ENCODE measurements at places on chromosomes 7 and 10. TPM values are rescaled to one million over a fixed set of nuclear protein-coding genes. Genes with fewer than 3 reads are reported as not detected.

DNA sequence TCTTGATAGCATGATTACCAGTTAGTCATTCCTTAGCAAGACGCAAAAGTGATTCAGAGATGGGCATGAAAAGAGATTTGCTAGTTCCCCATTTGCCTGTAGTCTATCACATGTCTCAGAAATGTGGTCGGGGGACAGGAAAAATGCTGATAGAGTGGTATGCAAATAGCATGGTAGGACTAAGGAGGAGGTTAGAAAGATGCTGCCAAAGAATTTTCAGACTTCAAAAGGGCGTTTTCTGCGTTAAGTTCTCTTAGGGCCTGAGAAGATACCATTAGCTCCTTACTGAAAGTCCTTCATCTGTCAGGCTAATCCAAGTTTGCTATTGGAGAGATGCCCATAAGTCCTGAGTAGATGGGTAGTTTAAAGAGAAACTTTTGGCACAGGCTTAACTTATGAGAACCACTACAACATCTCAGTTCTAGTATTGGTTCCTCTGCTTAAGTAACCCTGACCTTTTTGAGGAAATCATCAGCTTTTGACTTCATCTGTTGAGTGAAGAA lies 2.7 kb downstream of the CALD1 start:
- no peak for DNase-seq

DNA sequence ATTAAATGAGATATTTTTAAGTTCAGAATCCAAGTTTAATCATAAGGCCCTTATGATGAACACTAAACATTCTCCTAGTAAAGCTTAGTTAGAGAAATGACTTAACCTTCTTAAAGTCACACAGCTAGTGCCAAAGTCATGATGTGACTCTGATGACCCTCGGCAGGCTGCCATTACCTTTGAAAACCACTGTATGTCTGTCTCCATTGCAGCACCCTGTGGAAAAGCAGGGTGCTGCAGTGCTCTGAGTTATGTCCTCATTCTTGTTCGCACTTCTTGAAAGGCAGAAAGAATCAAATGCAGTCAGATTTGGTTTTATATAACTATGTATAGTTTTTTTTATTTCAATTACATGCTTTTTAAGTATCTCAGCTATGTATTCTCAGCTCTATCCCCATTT lies 105.0 kb downstream of the PHTF2 start:
- DNase-seq: no peak

- DNase-seq: no peak
These were observed 287.5 kb upstream of the KLF14 start for GRCh38 chr7:131021460-131021859.

- no peak for DNase-seq
These were observed 20.2 kb upstream of the CPA5 start for GRCh38 chr7:130324306-130324943.

- peak; percentile 28 for DNase-seq
These were observed 98.0 kb downstream of the CTBP2 start for GRCh38 chr10:125062227-125062913.

DNA sequence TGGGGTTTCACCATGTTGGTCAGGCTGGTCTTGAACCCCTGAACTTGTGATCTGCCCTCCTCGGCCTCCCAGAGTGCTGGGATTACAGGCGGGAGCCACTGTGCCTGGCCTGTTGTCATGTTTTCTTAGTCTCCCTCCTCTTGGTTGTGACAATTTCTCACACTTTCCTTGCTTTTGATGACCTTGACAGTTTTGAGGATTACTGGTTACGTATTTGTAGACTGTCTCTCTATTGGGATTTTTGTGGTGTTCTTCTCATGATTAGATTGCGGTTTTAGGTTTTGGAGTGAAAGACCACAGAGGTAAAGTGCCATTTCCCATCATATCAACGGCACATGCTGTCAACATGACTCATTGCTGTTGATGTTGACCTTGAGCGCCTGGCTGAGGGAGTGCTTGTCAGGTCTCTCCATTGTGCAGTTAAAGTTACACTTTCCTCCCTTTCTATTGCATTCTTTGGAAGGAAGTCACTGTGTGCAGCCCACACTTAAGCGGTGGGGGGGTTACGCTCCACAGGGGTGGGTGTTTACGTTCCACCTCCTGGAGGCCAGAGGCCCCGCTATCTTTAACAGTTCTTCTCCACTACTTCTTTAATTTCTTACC lies 10.8 kb downstream of the NEURL1 start:
- no peak for DNase-seq

- peak; percentile 35 for DNase-seq
These were observed 10.4 kb upstream of the SMC3 start for GRCh38 chr10:110556969-110557601.

GRCh38 chr10:80197972-80198916 lies 7.1 kb downstream of the ANXA11 start:
- peak; percentile 64 for DNase-seq

DNA sequence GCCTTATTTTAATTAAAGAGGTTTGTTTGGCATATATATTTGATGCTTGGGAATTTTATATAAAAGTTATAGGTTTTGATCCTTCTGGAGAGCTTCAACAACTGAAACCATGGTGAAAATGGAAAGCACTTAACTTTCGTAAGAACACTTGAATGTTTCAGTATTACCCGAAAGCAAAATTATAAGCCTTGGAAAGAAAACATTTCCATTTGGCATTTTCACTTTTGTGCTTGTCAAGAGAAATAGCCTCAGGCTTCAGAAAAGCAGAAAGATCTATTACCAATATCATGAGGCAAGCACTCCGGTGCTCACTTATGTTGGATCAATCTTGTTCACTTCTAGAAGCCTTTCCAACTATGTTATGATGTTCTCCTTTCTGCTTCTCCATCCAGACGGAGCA lies 256.0 kb downstream of the TRIL start:
- DNase-seq: no peak

DNA sequence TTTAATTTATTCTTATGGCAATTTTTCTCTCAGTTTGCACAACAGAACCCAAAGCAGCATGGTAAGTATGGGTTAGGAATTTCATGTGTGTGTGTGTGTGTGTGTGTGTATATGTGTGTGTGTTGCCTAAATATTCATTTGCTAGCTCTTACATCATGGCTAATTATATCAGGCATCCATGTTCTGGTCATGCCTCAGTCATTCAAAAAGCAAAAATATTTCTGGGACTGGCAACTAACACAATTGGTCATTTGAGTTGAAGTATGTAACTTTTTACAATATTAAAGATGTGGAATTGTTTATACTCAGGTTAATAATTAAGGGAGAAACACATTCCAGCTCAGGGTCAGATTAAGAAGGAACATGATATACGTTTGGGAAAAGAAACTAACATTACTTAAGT lies 67.6 kb upstream of the PHYHIPL start:
- no peak for DNase-seq

DNA sequence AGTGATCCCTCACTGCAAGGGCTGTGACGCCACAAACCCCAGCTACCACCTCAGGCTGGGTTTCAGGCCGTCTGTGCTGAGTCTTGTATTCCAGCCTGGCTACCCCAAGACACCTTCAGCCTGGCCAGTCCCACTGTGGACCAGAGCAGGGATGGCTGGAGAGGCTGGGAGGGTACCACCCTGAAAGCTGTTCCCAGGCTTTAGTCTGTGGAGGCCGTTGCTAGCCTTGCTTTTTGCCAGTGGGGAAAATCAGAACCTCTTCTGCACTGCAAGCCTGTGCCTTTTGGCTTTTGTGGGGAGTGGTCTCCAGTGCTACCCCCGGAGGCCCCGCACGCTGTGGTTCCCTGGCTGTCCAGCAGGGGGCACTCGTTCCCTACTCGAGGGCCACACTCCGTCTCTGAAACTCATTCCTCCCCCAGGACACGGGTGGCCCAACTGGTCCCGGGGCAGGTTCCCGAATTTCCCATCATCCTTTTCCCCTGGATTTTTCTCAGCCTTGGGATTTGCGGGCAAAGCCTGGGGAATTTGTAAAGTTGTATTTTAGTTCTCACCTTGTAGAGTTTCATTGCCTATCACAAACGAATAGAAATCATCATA lies 128.4 kb upstream of the BTBD16 start:
- peak; percentile 82 for DNase-seq

DNA sequence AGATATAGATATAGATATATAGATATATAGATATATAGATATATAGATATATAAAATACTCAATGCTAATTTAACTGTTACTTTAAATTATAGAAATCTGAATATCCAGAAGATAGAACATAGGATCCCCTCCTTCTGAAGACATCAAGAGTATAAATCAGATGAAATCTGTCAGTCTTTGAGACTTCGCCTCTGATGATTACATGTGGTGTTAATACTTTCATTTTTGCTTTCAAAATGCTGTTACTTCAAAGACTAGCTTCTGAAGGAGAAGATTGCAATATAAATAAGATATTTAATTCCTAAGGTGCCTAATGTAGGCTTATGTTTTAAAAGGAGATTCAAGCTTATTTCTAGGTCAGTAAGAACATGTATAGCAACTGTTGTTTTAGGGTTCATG lies 180.4 kb downstream of the TSPAN12 start:
- no peak for DNase-seq

GRCh38 chr7:23709081-23709750 lies 803 bp upstream of the STK31 start:
- DNase-seq: no peak

DNA sequence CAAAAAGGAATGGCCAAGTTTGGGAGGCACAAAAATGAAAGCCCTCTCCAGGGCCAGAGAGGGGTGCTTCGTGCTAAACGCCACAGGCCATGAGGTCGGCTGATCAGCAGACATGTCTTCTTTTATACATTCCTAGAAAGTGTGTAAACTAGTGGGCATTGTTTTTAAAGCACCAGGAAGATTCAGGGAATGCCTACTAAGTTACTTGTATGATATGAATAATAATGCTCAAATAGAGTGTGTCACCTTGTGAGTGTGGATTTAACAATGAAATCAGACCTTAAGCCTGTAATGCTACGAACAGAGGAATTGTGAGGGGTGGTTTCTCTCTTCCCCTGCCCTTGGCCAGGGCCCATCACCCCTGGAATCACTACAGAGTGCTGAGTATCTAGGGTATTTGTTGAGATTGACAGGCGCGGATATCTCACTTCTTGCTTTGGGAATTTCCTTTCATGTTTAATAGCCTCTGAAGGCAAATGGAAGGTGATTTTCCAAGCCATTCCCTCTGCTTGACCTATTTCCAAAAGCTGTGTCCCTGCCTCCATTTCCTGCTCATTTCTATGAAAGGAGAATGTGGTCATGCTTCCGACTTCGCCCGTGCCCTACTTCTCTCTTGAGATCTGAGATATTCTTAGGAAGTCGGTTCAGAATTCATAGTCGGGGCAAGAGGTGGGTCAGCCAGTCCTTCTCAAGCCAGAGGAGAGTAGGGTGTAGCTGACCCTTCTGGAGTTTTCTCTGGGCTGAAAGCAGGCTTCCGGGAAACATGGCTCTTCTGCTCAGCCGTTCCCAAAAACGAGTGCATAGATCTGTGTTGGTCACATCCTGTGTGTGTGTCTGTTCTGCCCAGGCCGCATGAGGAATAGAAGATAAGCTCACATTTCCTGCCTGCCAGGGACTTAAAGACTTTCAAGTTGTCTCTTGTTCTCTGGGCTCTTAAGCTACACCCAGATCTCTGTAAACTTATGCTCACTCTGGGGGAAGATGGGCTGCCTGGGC lies 167.8 kb upstream of the ITGB1 start:
- DNase-seq: no peak

DNA sequence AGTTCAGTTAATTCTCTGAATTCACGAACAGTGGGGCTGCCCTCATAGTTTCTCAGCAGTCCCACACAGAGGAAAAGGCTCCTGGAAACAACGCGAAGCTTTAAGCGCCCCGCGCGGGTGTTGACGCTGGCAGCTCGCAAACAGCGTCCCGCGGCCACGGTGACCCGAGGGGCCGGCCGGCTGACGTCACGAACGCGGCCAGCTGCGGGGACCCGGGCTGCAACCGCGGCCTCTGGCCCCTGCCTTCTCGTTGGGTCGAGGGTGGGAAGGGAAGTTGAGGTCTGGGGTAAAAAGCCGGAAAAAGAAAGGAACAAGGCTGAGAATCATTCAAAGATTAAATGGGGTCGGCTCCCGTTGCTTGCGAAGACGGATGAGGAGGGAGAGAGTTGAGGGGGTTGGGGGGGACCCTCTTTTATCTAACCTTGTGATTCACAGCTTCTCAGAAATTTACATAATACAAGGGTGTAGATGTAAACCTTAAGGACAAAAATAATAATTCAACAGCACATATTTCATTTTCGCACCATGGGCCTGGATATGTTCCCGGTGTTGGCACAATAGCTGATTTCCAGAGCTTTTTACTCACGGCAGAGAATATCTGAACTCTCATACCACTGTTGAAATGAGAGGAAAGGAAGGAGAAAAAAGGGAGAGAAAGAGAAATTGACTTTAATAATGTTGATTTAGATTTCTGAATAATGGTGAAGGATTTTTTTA lies 7.3 kb upstream of the FEZF1 start:
- peak; percentile 52 for DNase-seq

- DNase-seq: no peak
These were observed 100.8 kb downstream of the RELN start for GRCh38 chr7:103888603-103889153.

DNA sequence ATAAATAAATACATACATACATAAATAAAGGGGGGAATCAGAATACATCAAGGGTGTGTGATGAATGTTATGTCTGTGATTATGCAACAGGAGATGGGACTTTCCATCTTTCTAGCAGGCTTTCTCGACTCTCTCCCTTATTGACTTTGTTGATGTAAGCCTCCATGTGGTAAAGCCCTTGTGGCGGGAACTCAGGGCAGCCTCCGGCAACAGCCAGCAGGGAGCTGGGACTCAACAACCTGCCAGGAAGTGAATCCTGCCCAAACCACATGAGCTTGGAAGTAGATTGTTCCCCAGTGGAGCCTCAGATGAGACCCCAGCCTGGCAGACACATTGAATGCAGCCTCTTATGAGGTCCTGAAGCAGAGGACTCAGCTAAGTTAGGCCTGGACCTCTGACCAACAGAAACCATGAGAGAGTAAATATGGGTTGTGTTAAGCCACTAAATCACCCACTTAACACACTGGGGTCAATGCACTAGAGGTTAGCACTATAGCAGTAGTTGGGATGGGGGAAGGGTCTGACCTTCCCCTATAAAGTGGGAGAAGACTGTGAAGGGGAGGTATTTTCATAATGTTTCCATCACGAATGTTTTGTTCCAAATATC lies 104.0 kb downstream of the JCAD start:
- DNase-seq: no peak

- no peak for DNase-seq
These were observed 111.3 kb upstream of the CARD11 start for GRCh38 chr7:3154881-3155494.

- DNase-seq: no peak
These were observed 309.2 kb downstream of the GPR158 start for GRCh38 chr10:25483999-25484398.

GRCh38 chr10:1163204-1163660 lies 107.0 kb downstream of the WDR37 start:
- DNase-seq: no peak

PLAC9 gene
- 47.5 TPM for total RNA-seq

SPDYE2B gene
- not detected for total RNA-seq

GNAT3 gene
- total RNA-seq: not detected

NRP1 gene
- total RNA-seq: 98.8 TPM

KLLN gene
- total RNA-seq: 0.46 TPM

All from right cardiac atrium (tissue), 5 donors.